Ecto neural progenitor cell (in vitro differentiated cells): ENCODE measurements at places on chromosomes 4 and X.

GRCh38 chr4:109877400-109877799 lies 29.5 kb downstream of the LRIT3 start:
- DNase-seq: no peak

- no peak for DNase-seq
These were observed 142.9 kb downstream of the ANAPC10 start for GRCh38 chr4:144955104-144955503.

DNA sequence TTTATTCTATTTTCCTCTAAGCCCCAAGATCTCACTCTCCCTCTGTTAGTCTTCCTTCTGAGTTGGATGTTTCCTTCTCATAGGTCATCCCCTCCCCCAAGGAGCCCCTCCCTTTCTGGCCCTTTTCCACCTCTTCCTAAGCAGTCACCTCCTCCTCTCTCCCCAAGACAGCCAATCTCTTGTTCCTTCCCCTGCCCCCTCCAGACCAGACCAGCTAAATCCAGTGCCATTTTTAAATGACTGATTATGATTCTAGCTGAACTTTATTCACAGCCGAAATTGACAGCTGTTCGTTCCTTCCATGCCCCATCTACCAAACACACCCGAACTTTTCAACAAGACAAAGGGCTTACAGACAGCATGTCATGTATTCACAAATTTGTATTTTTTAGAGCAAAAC lies 1.9 kb downstream of the SPIN2A start:
- no peak for DNase-seq

- DNase-seq: peak; percentile 80
These were observed 78.8 kb upstream of the BCOR start for GRCh38 chrX:40176351-40177116.

GRCh38 chr4:52015366-52015765 lies 4.8 kb downstream of the LRRC66 start:
- DNase-seq: no peak

DNA sequence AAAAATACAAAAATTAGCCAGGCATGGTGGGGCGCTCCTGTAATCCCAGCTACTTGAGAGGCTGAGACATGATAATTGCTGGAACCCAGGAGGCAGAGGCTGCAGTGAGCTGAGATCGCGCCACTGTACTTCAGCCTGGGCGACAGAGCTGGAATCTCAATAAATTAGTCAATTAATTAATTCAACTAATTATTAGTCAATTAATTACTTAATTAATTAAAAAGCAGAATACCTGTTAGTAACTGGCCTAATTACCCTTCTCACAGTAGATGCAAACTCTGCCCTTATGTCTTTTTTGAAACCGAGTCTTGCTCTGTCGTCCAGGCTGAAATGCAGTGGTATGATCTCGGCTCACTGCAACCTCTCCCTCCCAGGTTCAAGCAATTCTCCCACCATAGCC lies 261.2 kb downstream of the ASMT start:
- DNase-seq: no peak

GRCh38 chrX:154333837-154334271 lies 38.3 kb downstream of the TKTL1 start:
- no peak for DNase-seq

- DNase-seq: peak; percentile 62
These were observed 15.1 kb upstream of the PIGA start for GRCh38 chrX:15350329-15350996.

- DNase-seq: no peak
These were observed 127.5 kb downstream of the HS3ST1 start for GRCh38 chr4:11301075-11301660.

DNA sequence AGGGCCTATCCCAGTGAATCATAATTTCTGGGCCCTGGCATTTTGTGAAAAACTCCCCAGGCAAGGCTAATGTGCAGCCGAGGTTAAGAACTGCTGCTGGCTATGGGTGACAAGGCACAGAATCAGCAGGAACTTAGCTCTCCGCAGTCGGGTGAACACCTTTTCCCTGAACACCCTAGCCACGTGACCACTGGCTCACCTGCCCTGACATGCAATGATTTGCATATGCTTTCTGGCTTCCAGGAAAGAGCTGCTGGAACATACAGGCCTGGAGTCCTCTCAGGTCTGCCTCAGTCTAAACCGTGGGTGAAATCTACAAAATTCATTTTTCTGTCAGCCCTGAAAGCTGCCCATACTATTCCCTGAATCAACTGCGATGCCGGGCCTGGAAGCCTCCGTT lies 56.6 kb downstream of the ZNF827 start:
- no peak for DNase-seq

DNA sequence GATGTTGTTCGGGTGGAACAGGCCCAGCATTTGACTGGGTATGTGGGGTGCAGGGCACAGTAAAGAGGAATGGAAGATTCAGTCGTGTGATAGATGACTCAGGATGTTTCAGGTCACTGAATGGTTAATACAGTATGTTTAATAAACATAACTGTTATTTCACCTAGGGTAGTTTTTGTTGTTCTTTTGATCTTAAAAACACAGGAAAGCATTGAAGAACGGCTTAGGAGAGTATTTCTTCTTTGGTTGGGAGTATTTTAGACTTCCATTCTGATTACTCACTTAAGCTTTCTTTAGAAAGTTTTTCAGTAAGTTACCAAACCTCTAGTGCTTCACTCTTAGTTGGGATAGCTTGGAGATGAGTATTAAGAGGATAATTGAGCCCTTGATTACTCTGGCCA lies 62.3 kb downstream of the STAG2 start:
- no peak for DNase-seq

GRCh38 chr4:48909697-48910096 lies 3.1 kb upstream of the OCIAD2 start:
- DNase-seq: no peak

GRCh38 chrX:48101443-48101842 lies 29.0 kb upstream of the SPACA5B start:
- no peak for DNase-seq

DNA sequence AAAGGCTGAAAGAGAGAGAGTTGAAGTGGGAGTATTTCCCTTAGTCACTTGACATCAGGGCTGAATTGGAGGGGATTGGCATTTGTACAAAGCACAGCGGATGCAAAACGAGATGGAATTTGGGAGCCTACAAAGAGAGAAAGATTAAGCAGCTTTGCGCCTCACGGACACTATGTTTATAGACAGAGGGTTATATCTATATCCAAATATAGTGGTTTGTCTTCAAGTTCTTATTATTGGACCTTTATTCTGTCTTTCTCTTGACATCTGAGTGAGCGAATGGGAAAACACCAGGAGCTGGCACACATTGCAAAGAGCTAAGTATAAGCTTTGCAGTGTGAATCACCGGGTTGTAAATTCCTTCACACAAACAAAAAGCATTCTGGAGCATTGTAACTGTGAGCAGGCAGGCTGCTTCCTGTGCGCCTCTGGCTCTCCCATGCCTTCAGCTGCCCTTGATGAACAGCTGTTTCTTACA lies 500.2 kb downstream of the STIM2 start:
- DNase-seq: peak; percentile 49

DNA sequence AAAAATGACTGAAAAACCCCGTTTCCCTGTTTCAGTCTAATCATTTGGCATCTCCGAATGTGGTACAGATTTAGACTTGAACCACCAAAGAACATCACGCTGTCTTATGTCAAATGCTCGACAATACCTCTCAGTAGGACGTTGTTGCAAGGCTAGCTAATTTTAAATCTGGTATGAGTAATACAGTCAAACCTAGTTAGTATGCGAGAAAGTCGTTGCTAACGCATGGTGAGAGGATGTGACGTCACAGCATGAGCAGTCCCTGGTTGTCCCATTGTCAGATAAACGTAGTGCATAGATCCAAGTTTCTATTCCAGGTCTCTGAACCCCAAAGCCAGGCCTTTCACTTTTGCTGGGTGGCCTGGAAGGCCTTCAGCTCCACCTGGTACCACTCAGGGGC lies 44.7 kb downstream of the SETD7 start:
- no peak for DNase-seq

DNA sequence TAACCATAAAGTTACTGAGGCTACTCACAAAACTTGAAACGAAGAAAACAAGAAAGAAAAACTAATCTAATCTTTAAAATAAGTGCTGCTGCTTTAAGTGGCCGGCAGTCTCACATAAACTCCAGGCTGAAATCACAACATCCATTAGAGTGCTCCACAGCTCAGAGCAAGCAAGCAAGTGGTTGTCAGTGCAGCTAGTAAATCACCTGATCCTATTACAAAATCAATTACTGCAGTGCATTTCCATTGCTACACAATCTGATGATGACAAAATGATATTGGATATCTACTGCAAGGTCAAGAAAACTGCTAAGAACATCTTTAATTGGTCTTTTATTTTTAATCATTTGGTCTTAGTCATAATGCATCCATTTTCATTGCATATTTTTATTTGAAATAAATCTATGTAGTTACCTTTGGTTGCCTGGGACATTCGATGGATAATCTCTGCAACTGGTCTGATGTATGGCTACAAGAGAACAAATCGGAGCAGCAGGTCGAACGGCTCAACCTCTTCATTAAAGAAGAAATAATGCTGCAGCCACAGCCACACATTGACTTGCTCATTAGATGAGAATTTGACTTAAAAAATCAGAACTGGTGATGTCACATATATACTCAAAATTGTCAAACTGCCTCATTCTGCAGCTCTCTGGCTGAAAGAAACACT lies 87.7 kb downstream of the FBXW7 start:
- no peak for DNase-seq

GRCh38 chr4:86569103-86569870 lies 24.8 kb upstream of the PTPN13 start:
- DNase-seq: no peak

GRCh38 chr4:83146841-83147240 lies 32.3 kb upstream of the PLAC8 start:
- no peak for DNase-seq

DNA sequence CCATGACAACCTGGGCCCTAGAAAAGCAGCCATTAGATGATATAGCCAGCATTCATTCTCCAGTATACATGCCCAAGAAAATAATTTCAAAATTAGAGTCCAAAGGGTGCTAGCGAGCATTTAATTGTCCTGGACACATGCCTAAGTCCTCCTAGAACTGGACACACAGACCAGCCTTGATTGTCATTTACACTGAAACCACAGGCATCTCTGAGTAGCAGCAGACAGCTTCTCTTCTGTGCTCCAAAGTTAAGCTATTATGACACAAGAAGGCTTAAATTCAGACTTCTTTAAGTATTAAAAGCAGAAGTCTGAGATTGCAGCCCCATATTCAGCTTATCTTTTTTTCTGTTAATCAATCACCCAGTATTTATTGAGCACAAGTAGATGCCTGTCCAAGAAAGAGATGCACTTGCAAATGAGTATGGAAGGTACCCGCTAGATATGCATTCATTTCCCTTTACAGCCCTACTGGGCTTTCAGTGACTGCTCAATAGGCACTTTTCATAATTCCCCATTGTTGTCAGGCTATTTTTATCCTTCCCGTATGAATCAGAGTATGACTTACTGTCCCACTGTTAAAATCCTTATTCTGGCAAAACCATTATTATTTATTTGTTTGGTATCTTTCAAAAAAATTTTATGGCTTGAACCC lies 374.1 kb downstream of the FBXW7 start:
- no peak for DNase-seq

DNA sequence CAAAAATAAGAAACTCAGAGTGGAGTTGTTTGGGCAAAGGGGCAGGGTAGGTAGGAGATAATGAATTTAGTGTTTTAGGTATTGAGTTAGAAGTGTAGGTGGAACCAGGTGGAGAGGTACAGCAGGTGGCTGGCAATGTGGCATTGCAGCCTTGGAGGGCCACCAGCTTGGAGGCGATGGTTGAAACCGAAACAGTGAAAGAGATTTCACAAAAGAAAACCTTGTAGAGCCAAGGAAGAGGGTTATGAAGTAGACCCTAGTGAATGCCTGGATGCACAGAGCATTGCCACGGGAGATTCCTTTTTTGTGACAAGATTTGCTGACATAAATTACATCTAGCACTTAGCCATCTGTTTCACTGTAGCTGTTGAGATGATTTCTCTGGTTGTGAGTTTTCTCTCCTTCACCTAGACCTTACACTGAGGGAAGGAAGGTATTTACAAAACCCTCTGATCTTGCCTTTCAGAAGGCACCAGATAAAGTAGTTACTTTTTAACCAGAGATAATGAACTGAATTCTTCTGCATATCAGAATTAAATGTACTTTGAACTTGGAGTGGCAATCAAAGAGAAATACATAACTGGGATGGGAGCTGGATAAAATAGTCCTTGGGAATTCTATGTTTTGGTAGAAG lies 104.1 kb upstream of the CASK start:
- DNase-seq: no peak

DNA sequence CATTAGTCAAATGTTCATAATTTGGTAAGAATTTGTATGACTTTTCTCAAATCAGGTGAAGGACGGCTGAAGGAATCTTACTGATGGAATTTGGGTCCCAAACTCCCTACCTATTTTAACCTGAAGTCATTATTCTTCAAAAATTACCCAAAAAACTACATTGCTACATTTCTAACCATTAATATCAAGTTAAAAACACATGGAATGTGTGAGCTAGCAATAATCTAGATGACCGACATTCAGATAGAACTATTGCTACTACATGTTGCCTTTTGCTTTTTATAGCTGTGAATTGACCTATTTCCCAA lies 25.3 kb upstream of the WWC2 start:
- DNase-seq: no peak

- no peak for DNase-seq
These were observed 230.5 kb upstream of the LCORL start for GRCh38 chr4:18252052-18252451.

DNA sequence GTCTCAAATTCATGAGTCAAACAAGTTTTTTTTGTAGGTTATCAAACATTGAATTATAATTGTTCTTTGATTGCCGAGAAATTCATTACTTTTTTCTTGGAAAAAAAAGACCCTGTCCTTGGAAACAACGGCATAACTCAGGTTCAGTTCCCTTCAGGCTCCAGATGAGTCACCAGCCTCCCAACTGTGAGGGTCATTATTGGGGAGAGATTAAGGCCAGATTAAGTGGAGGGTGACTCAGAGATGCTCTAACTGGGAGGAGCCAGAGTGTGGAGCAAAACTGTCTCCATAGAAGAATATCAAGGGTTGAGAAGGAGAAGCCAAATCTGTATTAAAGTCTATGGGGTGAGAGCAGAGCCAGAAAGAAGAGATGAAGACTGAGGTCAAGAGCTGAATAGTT lies 9.6 kb downstream of the ADGRG4 start:
- no peak for DNase-seq

- no peak for DNase-seq
These were observed 33.6 kb upstream of the TAPT1 start for GRCh38 chr4:16259889-16260246.

GRCh38 chrX:79140731-79141130 lies 3.8 kb upstream of the GPR174 start:
- DNase-seq: no peak

GRCh38 chr4:56908206-56909085 lies 746 bp downstream of the REST start:
- DNase-seq: peak; percentile 92

- no peak for DNase-seq
These were observed 122.9 kb upstream of the RASGEF1B start for GRCh38 chr4:81594490-81595159.

- DNase-seq: no peak
These were observed 92.9 kb downstream of the EGF start for GRCh38 chr4:110005461-110006056.

DNA sequence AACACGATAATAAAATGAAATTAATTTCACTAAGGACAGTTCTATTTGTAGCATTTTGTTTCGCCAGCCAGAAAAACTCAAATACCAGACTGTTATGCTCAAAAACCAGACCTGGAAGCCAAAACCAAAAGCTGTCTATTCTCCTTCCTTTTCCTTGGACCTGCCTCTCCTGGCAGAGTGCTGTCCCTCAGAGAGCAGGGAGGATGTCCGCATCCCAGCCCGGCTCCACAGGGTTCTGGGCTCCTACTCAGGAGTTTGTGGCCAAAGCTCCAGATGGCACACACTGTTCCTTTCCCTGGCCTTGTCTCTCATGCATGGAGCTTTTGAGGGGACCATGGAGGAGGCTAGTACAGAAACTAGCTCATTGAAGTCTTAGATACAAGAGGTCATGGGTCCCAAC lies 41.9 kb upstream of the C1QTNF7 start:
- no peak for DNase-seq
